Fibroblast of skin of abdomen (primary cell): ENCODE measurements at places on chromosomes 1 and 21.

DNA sequence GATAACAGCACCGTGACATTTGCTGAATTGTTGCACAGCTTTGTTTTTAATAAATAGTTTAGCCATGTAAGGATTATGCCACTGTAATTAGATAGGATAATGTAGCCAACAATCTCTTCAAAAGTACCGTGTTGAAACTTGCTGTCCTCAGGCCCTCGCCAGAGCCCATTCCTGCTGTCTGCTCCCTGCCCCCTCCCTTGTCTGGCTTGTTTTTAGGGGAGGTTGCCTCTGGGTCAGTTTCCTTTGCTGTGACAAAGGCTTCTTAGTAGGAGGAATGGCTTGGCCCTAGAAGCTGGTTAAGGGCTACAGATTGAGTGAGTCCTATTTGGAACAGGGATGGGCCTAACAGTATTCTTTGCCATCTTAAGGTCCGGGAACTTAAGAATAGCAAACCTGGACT lies 107.9 kb downstream of the LMO4 start:
- DNase-seq = no peak

DNA sequence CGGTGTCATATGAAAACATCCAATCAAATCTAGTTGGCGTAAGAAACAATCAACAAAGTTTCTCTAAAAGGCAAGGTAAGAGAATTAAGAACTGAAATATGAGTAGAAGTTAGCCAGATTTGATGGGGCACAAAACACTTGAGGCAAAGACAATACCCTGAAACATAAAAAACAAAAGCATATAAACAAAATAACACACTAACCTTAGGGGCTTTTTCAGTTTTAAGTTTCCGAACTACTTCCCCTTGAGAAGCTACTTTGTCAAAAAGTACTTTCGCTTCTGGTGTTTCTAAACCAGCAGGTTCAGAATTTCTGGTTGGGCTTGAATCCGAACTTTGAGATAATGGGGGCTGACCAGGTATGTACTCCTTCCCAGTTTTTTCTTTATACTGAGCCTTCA lies 57.9 kb downstream of the EPRS1 start:
- no peak for DNase-seq

DNA sequence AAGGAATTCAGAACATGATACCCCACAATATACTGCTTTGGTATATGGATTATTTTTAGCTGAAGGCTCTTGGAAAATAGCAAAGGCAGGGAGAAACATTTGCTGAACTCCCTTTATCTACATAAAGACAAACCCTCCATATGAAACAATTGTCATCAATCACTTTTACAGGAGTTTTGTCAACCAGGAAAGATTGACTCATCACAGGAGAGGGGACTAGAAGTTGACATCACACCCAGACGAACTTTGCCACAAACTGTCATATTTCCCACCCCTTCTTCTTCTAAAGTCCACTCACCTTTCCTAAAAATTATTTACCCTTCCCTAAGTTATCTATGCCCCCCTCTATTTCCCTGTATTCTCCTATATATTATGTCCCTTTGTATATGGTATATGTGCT lies 47.9 kb downstream of the RBM11 start:
- no peak for DNase-seq

DNA sequence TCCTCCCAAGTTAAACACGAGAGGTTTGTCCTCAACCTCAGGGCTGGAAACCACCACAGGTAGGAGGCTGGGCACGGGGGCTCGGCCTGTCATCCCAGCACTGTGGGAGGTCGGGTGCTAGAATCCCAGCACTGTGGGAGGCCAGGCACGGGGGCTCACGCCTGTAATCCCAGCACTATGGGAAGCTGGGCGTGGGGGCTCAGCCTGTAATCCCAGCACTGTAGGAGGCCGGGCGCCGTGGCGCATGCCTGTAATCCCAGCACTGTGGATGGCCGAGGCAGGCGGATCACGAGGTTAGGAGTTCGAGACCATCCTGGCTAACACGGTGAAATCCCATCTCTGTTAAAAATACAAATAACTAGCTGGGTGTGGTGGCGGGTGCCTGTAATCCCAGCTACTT lies 6.7 kb upstream of the CDK11A start:
- no peak for DNase-seq

DNA sequence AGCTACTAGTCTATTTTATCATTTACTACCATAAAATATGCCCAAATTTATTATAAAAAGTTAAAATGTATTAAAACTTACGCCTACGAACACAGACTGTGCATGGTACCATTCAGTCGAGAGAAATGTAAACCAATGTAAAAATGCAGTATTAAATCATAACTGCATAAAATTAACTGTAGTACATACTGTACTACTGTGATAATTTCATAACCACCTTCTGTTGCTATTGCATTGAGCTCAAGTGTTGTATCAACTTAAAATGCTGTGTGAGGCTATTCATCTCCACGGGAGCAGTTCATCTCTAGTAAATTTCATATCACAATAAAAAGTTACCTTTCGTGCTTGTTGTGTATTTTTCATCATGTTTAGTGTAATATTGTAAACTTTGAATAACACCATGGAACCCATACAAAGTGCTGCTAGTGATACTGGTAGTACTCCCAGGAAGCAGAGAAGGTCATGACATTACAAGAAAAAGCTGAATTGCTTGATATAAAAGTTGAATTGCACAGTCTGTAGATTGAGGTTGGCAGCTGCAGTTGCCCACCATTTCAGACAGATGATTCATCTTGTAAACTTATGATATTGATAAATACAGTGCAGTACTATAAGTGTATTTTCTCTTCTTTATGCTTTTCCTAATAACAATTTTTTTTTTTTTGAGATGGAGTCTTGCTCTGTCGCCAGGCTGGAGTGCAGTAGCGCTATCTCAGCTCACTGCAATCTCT lies 19.0 kb upstream of the CENPF start:
- no peak for DNase-seq

DNA sequence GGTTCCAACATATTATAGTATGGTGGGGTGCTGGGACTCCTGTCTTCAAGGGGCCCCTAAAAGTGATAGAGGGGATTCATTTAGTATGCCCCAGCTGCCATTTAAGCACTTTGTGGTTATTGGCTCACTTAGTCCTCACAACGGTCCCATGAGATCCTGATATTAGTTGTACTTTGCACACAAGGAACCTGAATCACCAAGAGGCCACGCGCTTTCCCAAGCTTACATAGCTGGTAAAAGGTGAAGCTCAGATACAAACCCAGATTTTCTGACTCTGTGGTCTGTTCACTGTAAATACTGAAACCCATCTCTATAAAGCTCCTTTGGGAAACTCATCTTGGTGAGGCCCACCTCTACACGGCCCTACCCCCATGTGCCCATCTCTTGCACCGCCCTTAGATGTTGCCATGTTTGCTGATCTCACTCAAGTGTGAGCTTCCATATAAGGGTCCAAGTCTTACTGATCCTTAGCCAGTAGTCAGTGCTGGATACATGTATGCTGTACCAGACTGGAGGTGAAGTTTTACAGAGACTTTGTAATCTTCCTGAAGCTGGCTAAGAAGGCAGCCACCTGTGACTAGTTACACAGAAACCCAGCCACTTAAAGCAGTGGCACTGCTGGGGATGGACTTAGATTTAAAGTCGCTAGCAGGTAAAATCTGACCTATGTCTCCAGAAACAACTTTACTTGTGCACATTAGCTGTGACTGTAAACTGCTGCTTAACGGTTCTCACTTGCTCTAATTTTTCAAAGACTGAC lies 124.4 kb upstream of the HOOK1 start:
- DNase-seq = no peak

DNA sequence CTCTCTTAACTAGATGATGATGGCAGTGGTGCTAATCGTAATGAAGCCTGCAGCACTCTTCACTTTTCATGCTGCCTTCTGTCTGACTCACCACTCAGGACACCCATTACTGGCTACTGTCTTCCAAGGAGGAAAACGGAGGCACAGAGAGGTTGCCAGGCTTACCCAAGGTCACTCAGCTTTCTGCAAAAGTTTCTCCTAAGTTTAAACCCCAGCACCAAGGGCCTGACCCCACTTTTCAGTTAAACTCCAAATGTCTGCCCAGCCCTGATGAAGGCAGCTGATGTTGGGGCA lies 78.1 kb upstream of the RUNX3 start:
- no peak for DNase-seq

DNA sequence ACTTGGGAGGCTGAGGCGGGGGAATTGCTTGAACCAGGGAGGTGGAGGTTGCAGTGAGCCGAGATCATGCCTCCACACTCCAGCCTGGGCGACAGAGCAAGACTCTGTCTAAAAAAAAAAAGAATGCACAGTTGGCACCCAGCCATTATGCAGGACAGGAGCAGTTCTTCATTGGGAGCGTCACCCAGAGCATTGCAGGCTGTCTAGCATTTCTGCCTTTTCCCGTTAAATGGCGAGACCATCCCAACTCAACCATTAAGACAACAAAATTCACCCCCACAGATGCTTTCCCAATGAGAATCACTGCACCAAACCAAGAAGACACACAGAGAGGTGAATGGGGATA lies 105.8 kb downstream of the EDEM3 start:
- no peak for DNase-seq

- DNase-seq = no peak
These were observed 216.9 kb upstream of the ADGRL2 start for GRCh38 chr1:81583878-81584277.

- no peak for DNase-seq
These were observed 54.7 kb downstream of the NTPCR start for GRCh38 chr1:233005156-233005555.

- no peak for DNase-seq
These were observed 67.3 kb downstream of the RHOU start for GRCh38 chr1:228802386-228803220.

GRCh38 chr1:223844787-223845036 lies 1.0 kb downstream of the TP53BP2 start:
- DNase-seq = no peak

GRCh38 chr21:37592496-37592895 lies 225.9 kb downstream of the DYRK1A start:
- DNase-seq = no peak

- DNase-seq = peak; percentile 3
These were observed 2.7 kb downstream of the EPHX1 start for GRCh38 chr1:225812488-225813213.

DNA sequence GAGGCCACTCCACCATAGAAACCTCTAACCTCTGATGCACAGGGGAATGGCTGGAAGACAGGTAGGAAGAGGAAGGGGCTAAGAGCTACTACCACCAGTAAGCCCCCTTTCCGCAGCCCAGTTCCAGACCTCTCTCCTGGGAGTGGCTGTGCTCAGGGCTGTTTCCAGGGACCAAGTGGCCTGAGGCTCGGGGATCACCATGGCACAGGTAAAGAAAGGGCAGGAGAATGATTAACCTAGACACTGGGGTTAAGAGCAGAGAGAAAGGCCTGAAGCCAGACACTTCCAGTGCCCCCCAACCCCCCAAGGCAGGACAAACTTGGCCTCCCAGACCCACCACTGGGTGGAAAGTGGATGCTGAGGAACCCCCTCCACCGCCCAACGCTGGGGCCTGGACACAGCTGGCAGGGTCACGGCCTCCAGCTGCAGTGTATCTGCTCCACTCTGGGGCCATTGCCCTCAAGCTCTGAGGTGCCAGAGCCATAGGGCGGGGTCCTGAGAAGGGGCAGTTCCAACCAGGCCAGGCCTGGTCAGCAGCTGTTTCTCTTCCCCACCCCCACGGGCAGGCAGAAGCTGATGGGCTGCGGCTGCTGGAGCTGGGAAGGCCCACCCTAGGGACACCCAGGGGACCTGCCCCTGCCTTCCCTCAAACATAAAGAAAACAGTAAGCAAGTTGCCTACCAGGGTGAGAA lies 2.6 kb downstream of the TAGLN2 start:
- DNase-seq = peak; percentile 9

DNA sequence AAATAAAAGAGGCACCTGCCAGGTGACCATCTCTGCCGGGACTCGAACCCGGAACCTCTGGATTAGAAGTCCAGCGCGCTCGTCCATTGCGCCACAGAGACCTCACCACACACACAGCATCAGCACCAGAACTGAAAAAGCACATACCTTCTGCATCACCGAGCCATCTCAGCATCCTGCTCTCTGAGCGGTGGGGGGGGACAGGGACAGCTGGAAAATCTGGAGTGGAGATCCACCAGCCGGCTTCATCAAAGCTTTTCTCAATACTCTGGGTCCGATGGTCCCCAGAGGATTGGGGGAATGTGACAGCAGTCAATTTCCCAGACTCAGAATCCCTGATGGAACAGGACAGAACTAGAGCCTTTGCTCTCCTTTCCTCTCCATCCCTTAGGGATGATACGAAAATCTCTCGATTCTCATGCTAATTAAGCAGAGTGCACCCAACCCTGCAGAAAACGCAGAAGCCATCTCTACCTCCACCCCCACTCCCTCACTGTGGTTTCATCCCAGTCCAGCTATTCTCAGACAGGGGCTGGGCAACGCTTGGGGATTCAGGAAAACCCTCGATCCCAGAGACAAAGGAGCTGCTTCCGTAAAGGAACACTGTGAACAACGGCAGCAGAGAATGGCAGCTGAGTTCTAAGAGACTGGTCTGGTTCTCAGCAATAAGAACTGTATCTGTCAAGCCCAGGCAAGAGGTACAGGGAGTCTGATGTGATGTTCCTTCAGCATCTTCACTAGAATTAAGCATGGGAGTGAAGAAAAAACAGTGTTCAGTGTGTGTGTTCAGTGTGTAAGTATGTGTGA lies 29.6 kb upstream of the CADM3 start:
- peak; percentile 66 for DNase-seq

- no peak for DNase-seq
These were observed 83.4 kb downstream of the MATN1 start for GRCh38 chr1:30639881-30640452.

GRCh38 chr1:167532964-167533824 lies 14.9 kb upstream of the CD247 start:
- no peak for DNase-seq

GRCh38 chr21:45329261-45330074 lies 41.8 kb upstream of the POFUT2 start:
- no peak for DNase-seq

- no peak for DNase-seq
These were observed 175.4 kb upstream of the EDN2 start for GRCh38 chr1:41659903-41660302.

GRCh38 chr1:59598120-59598440 lies 216.7 kb upstream of the HOOK1 start:
- peak; percentile 32 for DNase-seq

GRCh38 chr1:166836733-166837132 lies 2.5 kb upstream of the POGK start:
- no peak for DNase-seq

GRCh38 chr1:29672416-29673227 lies 436.3 kb downstream of the PTPRU start:
- DNase-seq = no peak

DNA sequence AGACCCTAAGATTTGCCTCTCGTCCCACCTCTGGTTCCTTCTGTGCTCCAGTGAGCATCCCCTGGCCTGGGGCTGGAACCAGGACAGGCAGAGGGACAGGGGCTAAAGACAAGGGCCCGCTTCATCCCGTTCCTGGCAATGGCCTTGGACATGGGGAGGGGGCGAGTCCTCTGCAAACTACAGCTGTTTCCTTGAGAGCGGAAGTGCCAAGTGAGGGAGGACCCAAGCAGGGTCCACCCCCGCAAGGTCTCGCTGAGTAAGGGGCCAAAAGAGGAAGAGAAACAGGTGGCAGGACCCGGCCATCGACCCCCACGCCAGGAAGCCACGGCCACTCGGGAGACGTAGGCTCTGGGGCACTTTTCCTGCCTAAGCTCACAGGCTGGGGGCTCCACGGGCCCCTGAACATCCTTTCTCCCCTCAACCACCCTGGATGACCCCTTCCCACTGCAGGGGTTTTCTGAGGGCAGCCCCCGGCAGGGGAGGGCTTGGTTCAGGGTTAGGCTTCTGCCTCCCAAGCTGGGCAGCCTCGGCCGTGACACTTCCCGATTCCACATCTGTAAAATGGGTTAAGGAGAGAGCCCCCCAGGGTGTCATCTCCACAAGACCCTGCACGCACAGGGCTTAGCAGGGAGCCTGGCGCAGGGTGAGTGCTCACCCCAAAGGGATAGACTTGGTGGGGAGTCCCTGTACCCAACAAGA lies 17.9 kb upstream of the PLEKHG5 start:
- DNase-seq = no peak
